ENCODE measurements at places on chromosomes 5 and 9. TPM values are rescaled to one million over a fixed set of nuclear protein-coding genes. Genes with fewer than 3 reads are reported as not detected.

Gene SLC46A2
- total RNA-seq, result 0.18 TPM

- H3K4me1 ChIP-seq, result no peaks in the 10 kb centered on the region
- H3K36me3 ChIP-seq, result no peaks in the 10 kb centered on the region
- H3K27ac ChIP-seq, result no peak overlapping the region
Observed at GRCh38 chr5:125987677-125988255, 435.4 kb upstream of the GRAMD2B start.

DNA sequence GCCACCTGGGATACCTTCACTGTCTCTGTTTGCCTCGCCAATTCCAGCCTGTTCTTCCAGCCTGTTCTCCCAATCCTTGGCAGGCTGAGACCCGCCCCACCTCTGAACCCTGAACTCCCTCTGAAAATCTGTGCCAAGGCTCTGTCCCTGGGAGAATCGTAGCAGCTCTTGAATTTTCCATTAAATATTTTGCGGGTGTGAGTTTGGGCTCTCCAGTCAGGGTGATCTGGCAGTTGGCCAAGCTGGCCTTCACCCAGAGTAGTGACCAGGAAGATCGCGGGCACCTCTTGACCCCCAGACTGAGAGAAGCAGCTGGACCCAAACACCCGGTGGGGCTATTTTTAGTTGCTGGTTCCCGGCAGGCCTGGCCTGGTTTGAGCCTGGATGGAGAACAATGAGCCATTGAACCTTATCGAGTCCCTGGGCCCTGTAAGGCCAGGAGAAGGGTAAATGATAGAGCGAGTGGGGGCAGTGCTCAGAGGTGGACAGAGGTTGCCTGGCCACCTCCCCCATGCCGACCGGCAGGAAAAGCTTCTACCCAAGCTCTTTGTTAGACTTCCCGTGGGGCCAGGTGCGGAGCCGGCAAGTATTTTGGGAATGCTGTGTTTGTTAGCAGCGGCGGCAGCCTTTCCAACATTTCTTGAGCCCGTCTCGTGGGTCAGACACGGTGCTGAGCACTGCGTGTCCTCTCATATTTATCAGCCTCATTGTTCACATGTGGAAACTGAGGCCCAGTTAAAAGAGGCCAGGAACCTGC, 146.2 kb downstream of the RGS3 start:
- H3K27me3 ChIP-seq, result no peaks in the 10 kb centered on the region
- H3K36me3 ChIP-seq, result no peaks in the 10 kb centered on the region
- H3K27ac ChIP-seq, result peak overlapping the region; percentile 75
- peak; percentile 87 for DNase-seq
- peaks cover 14% of the 10 kb centered on the region for H3K4me1 ChIP-seq

GRCh38 chr9:118209343-118209742, 505.1 kb downstream of the TLR4 start:
- no peak overlapping the region for H3K27ac ChIP-seq
- H3K4me1 ChIP-seq, result no peaks in the 10 kb centered on the region
- no peak for DNase-seq
- H3K27me3 ChIP-seq, result no peaks in the 10 kb centered on the region

GRCh38 chr5:65144136-65144871, 337.4 kb downstream of the ADAMTS6 start:
- no peak for DNase-seq
- H3K4me3 ChIP-seq, result no peak overlapping the region
- no peaks in the 10 kb centered on the region for H3K27me3 ChIP-seq

GRCh38 chr5:95857185-95857945, 34.8 kb upstream of the GLRX start:
- H3K27ac ChIP-seq, result peak overlapping the region; percentile 74
- H3K4me3 ChIP-seq, result no peak overlapping the region
- H3K27me3 ChIP-seq, result no peaks in the 10 kb centered on the region
- peaks cover 40% of the 10 kb centered on the region for H3K4me1 ChIP-seq

DNA sequence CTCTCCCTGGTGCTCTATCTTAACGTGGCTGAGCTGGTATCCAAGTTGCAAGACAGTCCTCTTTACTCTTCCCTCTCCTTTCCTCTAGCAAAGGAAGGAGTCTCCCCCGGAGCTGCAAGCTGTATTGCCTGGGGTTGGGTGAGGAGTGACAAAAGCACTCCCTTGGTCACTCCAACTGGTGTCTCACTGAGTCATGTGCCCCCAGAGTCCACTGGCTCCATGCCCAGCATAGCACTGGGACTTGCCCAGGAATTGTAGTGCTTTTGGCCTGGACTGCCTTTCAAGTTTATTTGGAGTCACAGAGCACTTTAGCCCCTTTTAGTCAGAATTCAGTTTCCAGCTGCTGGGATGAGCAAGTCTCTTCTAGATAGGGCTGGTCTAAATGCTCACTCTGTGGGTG, 82.6 kb upstream of the FST start:
- H3K27me3 ChIP-seq, result no peaks in the 10 kb centered on the region
- H3K36me3 ChIP-seq, result no peaks in the 10 kb centered on the region
- H3K4me3 ChIP-seq, result no peak overlapping the region
- H3K4me1 ChIP-seq, result no peaks in the 10 kb centered on the region

- no peaks in the 10 kb centered on the region for H3K27me3 ChIP-seq
- peak overlapping the region; percentile 75 for H3K27ac ChIP-seq
- no peaks in the 10 kb centered on the region for H3K36me3 ChIP-seq
Observed at GRCh38 chr5:150783422-150783928, 4.9 kb downstream of the SMIM3 start.

DNA sequence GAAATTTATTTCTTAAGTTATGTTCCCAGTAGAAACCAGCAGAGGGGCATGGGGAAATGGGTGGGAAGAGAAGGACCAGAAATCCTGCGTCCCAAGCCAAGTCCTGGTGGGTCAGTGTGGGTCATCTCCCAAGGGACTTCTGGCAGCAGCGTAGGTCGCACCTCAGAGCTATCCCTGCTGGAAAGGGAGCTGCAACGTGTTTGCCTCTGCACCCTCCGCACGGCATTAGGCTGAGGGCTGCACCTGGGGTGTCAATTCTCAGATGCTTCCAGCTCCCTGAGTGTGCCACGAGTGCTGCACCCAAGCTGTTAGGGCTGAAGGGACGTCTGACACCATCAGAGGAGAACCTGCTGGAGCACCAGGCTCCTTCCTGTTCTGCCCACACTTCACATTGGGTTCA, 182.8 kb downstream of the CACNA1B start:
- H3K27me3 ChIP-seq, result no peaks in the 10 kb centered on the region
- DNase-seq, result no peak
- H3K4me3 ChIP-seq, result no peak overlapping the region
- H3K36me3 ChIP-seq, result no peaks in the 10 kb centered on the region
- H3K27ac ChIP-seq, result no peak overlapping the region

GRCh38 chr9:88529496-88529895, 5.5 kb upstream of the NXNL2 start:
- no peaks in the 10 kb centered on the region for H3K36me3 ChIP-seq
- H3K4me3 ChIP-seq, result no peak overlapping the region
- DNase-seq, result no peak
- H3K27ac ChIP-seq, result peak overlapping the region; percentile 34
- no peaks in the 10 kb centered on the region for H3K27me3 ChIP-seq
- no peaks in the 10 kb centered on the region for H3K4me1 ChIP-seq

- no peak overlapping the region for H3K4me3 ChIP-seq
- no peak for DNase-seq
- H3K4me1 ChIP-seq, result no peaks in the 10 kb centered on the region
- H3K27me3 ChIP-seq, result no peaks in the 10 kb centered on the region
Observed at GRCh38 chr9:4756420-4756819, 15.4 kb upstream of the AK3 start.

GRCh38 chr9:36325081-36325828, 67.0 kb upstream of the GNE start:
- H3K27me3 ChIP-seq, result no peaks in the 10 kb centered on the region
- DNase-seq, result no peak
- H3K4me3 ChIP-seq, result no peak overlapping the region
- no peaks in the 10 kb centered on the region for H3K4me1 ChIP-seq
- no peaks in the 10 kb centered on the region for H3K36me3 ChIP-seq

- no peak for DNase-seq
- no peak overlapping the region for H3K27ac ChIP-seq
Observed at GRCh38 chr9:73916016-73916673, 581.0 kb upstream of the RORB start.

GRCh38 chr5:131637694-131638093, 2.7 kb upstream of the RAPGEF6 start:
- no peak overlapping the region for H3K4me3 ChIP-seq
- H3K27ac ChIP-seq, result no peak overlapping the region
- no peaks in the 10 kb centered on the region for H3K36me3 ChIP-seq
- H3K27me3 ChIP-seq, result no peaks in the 10 kb centered on the region
- no peak for DNase-seq
- H3K4me1 ChIP-seq, result peaks cover 15% of the 10 kb centered on the region

GRCh38 chr5:156913355-156913718, 49.7 kb downstream of the TIMD4 start:
- no peaks in the 10 kb centered on the region for H3K4me1 ChIP-seq
- H3K36me3 ChIP-seq, result no peaks in the 10 kb centered on the region
- H3K27ac ChIP-seq, result no peak overlapping the region

DNA sequence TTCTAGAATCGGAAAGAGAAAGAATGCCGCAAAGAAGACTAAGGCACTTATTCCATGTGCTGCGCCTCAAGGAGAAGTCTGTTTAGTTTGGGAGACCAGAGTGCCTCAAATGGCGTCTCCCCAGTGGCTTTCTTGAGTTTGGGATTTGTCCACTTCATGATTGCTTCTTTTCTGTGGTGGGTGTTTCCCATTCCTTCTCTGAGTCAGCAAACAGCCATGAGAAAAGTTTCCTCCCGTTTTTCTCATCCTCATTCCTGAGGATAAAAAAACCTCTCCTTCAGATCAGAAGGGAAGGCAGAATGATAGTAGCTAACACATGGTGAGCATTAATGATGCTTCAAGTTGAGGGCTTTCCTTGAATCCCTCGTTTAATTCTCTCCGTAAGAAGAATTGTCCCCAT, 275.9 kb upstream of the WWC1 start:
- H3K27ac ChIP-seq, result no peak overlapping the region
- no peaks in the 10 kb centered on the region for H3K4me1 ChIP-seq
- H3K4me3 ChIP-seq, result no peak overlapping the region
- no peaks in the 10 kb centered on the region for H3K27me3 ChIP-seq

Data from pancreas (tissue), 10 donors.